DND-41 (cell line): ENCODE measurements at places on chromosomes 6 and 20.

DNA sequence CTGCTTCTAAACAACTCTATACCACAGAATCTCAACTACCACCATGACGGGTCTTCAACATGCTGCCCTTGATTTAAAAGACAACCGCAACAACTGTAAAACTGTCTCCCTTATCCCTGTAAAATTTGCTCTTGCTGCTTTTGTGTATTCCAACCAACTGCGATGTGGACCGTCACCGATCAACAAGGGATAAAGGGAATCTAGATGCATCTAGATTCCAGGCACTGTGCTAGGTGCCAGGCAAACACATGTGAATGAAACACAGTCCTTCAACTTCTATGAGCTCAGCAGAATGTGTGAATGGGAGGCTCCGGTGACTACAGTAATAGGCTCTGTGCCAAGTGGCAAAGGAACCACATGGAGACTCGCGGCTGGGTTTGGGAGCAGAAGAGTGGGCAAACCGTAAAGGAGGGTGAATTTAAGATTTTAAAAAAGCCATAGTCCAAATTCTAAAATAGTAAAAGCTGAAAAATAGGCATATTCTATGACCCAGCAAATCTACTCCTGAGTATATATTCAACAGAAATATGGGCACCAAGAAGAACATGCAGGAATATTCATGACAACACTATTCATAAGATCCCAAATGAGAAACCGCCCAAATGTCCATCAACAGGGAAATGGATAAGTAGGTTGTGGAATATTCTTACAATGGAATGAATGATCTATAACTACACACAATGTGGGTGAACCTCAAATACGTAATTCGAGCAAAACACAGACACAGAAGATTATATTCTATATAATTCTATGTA, 3.7 kb upstream of the PRND start:
- DNase-seq = no peak

- no peak for DNase-seq
Observed at GRCh38 chr6:147904416-147904815, 395.9 kb downstream of the SAMD5 start.

DNA sequence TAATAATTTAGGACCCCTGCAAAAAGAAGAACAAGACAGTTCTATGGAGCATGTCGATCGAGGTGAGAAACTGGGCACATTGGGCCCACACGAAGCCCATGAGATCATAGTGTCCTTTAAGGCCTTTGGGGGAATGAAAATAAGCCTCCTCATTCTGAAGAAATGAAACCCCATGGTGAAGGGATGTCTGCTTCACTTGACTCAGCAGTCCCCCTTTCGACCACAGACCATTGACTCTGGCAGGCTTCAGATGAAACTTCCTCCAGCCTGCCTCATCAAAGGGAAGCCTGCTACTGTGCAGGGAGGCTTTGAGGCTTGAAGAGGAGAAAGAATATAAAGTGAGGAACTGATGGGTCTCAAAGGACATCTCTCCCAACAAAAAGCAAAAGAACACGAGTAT, 144.2 kb upstream of the FBXL4 start:
- DNase-seq = no peak

GRCh38 chr6:151119823-151120524, 119.8 kb upstream of the AKAP12 start:
- no peak for DNase-seq

GRCh38 chr6:43768506-43768860, 1.5 kb upstream of the VEGFA start:
- DNase-seq = no peak

DNA sequence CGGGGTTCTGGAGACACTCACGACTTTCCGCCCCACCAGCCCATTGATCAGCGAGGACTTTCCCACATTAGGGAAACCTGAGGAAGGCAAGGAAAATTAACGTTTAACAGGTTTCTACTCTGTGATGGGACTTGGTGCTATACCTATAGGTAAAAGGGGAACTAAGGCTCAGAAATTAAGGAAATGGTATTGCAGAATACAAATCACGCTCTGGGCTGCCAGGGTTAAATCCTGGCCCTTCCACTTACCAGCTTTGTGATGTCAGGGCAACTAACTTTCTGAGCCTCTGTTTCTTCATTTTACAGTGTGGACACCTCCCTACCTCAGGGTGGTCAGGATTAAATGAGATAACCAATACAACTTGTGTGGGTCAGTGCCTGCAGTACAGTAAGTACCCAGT, 8.8 kb downstream of the GNL1 start:
- no peak for DNase-seq

GRCh38 chr6:46996860-46997641, 45.1 kb downstream of the ADGRF1 start:
- DNase-seq = no peak
